Pulmonary artery endothelial cell (primary cell): ENCODE measurements at places on chromosomes 11 and 22.

- DNase-seq = no peak
These were observed 12.9 kb downstream of the ARHGEF17 start for GRCh38 chr11:73320763-73321603.

- no peak for DNase-seq
These were observed 16.4 kb upstream of the SCGB1A1 start for GRCh38 chr11:62402226-62402959.

DNA sequence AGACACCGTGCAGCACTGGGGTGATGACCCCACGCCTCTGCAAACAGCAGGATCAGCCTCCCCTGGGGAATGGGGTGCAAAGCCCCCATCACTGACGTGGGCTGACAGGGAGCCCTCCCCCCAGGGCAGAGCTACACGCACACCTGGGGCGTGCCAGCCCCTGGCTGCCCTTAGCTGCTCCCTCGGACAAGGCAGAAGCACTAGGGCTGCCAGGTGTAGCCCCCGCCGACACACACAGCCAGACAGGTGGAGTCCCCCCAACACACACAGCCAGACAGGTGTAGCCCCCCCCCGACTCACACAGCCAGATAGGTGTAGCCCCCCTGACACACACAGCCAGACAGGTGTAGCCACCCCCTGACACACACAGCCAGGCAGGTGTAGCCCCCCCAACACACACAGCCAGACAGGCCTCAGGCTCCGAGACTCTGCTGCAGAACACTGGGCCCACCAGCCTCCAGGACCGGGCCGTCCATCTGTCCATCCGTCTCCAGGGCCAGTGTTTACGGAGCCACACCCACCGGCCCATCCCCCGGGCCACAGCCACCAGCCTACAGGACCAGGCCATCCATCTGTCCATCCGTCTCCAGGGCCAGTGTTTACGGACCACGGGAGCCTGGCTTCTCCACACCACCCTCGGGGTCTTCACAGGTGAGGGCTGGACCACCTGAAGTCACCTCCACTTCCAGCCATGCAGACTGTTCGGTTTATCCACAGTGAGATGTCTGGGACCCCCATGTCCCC lies 3.5 kb downstream of the ANO9 start:
- no peak for DNase-seq

GRCh38 chr11:124793466-124794278 lies 6.5 kb downstream of the MSANTD2 start:
- no peak for DNase-seq

GRCh38 chr11:96863520-96863919 lies 473.7 kb downstream of the JRKL start:
- DNase-seq = no peak

- DNase-seq = no peak
These were observed 4.7 kb downstream of the WNT7B start for GRCh38 chr22:45972091-45972888.

DNA sequence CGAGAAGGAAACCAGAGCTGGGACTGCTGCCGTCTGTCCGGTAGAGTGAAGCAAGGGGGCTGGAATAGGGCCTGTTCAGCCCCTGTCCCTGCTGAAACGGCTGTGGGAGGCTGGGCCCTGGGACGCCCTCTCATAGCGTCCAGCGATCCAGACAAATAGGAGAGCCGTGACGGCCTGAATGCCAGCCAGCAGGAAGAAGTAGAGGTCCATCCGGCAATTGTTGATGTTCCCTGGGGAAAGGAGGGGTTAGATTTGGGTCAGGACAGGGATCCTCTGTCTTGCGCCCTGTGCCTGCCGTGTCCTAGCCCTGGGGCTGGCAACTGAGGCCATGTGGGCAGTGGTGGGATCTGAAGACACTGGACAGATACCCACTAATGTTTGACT lies 12.9 kb downstream of the TMEM132A start:
- no peak for DNase-seq

DNA sequence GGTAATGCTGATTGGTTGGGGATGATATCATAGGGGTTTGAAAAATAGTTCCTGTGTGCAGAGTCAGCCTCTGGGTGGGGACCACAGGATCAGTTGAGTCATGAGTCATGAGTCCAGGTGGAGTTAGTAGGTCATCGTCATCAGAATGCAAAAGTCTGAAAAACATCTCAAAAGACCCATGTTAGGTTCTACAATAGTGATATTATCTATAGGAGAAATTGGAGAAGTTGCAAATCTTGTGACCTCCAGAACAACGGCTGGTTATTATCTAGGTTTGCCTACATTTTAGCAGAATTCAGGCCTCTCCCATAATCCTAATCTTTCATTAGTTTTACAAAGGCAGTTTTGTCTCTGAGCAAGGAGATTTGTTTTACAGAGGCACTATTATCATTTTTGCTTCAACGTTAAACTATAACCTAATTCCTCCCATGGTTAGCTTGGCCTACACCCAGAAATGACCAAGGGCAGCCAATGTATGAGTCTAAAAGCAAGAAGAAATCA lies 38.9 kb downstream of the MS4A2 start:
- no peak for DNase-seq

- DNase-seq = no peak
These were observed 63.6 kb downstream of the NFAM1 start for GRCh38 chr22:42368379-42369249.

- peak; percentile 88 for DNase-seq
These were observed 15.3 kb upstream of the ZBTB16 start for GRCh38 chr11:114044042-114044871.

DNA sequence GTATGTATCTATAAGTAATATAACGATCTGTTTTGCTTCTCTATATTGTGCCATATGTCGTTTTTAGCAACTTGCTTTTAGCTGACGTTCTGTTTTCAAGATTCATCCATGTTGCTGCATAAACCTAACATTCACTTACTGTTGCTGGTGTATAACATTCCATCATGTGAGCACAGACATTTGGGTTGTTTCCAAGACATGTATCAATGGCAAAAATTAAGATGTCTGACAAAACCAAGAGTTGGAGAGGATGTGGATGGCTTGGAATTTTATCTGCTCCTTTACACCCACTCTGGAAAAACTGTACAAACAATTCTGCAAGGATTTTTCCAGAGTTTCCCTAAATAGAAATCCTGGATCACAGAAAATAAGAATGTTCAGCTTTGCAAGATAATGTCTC lies 40.9 kb downstream of the DGCR2 start:
- no peak for DNase-seq

- DNase-seq = no peak
These were observed 23.1 kb upstream of the RPS3 start for GRCh38 chr11:75376175-75376574.

DNA sequence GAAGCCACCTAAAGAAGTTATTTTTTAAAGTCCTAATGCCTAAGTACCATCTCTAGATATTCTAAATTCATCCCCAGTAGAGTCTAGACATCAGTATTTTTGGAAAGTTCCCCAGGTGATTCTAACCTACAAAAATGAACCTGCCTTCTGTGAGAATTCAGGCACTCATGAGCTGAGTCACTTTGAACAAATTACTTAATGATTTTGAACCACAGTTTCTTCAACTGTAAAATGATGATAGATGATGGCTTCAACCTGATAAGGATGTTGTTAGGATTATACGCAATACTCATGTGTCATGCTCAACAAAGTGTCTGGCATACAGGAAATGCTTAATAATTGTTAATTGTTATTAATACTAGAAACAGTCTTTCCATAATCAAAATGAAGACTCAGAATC lies 82.8 kb upstream of the OR5AK2 start:
- no peak for DNase-seq

DNA sequence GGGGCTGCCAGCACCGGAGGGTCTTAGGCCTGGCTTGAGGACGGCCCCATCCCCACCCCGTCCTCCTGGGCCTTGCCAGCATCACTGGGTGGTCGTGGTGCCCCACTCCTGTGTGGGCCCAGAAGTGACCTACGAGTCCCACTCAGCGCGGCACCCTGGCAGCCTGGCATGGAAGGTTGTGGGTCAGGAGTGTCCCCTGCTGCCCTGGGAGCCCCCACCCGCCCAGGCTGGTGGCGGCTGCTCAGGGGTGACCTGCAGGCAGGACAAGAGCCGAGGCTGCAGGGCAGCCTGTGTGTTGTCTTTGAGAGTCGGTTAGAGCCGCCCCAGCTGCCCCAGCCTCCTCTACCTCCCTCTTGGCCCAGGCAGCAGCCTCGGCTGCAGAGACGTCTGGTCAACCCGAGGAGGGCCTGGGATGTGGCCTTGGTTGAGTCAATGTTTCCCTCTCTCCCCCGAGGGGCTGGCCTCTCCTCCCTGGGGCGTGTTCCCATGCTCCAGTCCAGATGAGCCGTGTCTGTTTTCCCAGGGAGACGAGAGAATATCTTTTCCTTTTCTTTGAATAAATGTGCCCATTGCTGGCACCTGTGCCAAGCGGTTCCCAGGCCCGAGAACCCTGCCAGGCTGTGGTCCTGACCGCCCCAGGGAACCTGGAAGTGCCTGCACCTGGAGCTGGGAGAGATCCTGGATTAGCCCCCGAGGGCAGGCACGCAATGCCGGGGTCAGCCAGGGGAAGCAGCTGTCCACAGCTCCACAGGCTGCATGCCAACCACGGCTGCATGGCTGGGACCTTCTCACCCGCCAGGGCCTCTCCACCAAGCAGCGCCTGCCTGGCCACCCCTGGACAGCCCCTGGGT lies 35.7 kb upstream of the MUC5AC start:
- DNase-seq = no peak

DNA sequence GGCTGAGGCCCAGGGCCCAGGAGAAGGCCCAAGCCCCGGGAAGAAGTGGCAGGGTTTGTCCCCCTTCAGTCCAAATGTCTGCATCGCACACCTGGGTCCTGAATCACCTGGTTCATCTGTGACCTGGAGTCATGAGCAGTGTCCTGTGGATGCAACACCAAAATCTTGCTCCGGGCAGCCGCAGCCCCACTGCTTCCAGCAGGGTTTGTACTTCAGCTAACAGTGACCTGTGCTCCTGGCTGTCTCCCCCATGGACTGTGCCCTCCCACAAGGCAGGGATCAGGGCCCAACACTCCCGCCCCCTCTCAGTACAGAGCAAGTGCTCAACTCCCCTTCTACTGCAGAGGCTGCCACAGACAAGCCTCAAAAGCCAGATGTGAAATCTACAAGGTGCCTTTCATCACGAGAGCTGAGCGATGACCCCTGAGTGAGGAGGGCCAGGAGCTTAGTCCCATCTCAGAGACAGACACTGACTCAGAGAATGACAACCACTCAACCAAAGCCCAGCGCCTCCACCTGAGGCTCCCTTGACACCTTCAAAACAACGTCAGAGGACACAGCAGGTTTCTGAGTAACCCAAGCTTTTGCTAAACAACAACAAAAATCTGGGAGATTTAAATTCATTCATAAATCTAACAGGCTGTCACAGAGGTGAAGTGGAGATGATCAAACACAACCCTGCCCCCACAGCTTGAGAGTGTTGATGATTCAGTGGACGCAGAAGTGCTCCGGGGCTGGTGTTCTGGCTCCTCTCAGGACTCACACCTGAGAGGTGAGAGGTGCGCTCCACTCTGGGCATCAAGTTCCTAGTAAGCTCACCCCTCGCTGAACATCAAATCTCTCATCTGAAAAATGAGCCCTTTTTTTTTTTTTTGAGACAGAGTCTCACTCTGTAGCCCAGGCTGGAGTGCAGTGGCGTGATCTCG lies 3.4 kb downstream of the KIAA0930 start:
- no peak for DNase-seq

GRCh38 chr11:75402002-75402773 lies 2.9 kb downstream of the RPS3 start:
- no peak for DNase-seq

DNA sequence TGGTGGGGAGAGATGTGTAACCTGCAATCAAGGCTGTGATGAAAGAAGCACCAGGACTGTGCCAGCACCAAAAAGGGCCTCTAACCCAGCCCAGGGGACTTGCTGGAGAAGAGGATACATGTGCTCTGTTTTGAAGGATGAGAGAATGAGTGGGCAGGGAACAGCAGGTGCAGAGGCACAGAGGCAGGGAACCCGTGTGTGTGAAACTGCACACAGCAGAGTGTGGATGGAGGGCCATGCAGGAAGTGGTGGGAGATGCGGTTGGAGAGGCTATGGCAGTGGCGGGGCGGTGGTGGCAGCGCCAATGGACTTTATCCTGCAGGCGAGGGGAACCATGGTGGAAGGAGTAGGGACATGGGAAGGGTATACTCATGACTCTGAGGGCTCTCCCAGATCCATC lies 25.2 kb upstream of the LRRC32 start:
- no peak for DNase-seq

GRCh38 chr11:112177589-112177988 lies 2.3 kb downstream of the BCO2 start:
- DNase-seq = no peak

- no peak for DNase-seq
These were observed 82.7 kb downstream of the CADM1 start for GRCh38 chr11:115421352-115421991.

DNA sequence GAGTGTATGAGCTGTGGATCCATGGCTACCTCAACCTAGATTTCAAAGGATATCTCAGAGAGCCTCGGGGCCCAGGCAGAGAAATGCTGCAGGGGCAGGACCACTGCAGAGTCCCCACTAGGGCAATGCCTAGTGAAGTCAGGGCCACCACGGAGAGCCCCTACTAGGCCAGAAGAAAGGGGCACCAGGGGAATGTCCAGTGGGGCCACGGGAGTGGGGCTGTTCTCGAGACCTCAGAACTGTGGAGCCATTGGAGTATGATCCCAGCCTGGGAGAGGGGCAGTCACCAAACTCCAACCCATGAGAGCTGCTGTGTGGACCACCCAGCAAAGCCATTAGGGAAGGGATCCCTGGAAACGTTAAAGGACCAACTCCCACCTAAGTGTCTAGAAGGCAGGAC lies 24.5 kb downstream of the RTL6 start:
- no peak for DNase-seq

GRCh38 chr11:101498891-101499290 lies 84.9 kb downstream of the TRPC6 start:
- DNase-seq = no peak

DNA sequence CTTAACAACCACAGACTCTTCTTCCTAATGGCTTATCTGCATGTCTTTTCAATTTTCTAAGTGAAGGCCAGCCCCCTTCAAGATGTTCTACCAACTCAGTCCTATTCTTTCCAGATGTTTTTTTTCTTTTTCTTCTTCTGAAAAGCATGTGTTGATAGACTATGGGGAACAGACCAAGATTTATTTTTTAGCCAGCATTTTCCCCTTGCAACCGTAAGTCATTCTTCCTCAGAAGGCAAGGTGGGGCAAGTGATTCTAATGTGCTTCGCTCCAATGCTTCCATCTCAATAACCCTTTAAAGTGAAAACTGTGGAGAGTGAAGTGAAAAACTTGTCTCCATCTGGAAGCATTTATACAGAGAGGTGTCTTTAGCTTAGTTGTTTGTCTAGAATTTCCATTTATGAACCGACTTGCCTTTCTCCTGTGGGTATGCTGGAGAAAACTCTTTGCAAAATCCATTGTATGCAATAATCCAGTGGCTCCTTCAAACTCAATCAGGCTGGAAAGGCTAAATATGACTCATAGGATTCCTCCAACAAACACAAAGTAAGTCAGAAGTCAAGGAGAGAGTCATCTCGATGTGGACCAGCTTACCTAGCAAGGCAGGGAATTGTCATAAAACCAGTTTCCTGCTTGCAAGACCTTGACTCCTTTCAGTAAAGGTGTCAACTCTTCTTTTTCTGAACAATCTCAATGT lies 83.7 kb downstream of the MAML2 start:
- no peak for DNase-seq
